Activated T-helper 17 cell treated with anti-CD3 and anti-CD28 coated beads, Interleukin-2, amount 50 U/mL, for 72 hours (primary cell): ENCODE measurements at places on chromosomes 11 and 22.

GRCh38 chr22:36301384-36301828 is 48.5 kb downstream of the APOL1 start:
- peak; percentile 82 for ATAC-seq

GRCh38 chr11:102589047-102589459 is 36.1 kb downstream of the MMP20 start:
- ATAC-seq: peak; percentile 85

GRCh38 chr11:125263268-125263790 is 98.8 kb downstream of the PKNOX2 start:
- ATAC-seq: no peak

- no peak for ATAC-seq
Observed at GRCh38 chr11:20089796-20090653, 70.2 kb downstream of the DBX1 start.

DNA sequence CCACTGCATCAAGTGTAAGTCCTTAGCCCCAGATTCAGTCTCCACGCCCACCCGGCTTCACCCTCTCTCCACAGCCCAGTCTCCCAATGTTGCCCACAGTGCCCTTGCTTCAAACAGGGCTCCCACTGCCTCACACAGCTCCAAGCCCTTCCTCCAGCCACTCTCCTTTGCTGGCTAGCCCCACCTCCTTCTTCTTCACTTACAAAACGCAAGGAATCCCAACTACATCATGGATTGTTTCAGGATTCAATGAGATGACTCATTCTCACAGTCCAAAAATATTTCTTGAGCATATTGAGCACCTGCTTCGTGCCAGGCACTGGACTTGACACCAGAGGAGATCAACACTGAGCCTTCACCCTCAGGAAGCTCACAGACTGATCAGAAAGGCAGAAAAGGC is 533.5 kb downstream of the BUD13 start:
- ATAC-seq: no peak

DNA sequence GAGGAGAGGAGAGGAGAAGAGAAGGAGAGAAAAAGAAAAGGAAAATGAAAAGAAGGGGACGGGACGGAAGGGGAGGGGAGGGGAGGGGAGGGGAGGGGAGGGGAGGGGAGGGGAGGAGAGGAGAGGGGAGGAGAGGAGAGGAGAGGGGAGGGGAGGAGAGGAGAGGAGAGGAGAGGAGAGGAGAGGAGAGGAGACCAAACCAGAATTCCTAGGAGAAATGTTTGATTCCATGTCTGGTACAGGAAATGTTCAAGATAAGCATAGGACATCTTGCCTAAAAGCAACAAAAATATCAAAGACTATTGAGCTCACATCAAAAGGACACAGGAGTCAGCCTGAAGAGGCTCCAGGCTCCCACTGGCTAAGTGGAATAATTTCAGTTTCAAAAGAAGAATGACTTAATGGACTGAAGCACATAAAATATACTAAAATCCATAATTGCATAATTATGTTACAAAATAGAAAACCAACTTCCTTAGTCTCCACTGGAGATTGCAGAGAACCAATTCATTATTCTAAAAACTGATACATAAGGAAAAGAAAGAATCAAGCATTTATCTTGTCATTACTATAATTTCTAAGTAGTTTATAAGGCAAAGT is 101.1 kb upstream of the APOA1 start:
- ATAC-seq: no peak

DNA sequence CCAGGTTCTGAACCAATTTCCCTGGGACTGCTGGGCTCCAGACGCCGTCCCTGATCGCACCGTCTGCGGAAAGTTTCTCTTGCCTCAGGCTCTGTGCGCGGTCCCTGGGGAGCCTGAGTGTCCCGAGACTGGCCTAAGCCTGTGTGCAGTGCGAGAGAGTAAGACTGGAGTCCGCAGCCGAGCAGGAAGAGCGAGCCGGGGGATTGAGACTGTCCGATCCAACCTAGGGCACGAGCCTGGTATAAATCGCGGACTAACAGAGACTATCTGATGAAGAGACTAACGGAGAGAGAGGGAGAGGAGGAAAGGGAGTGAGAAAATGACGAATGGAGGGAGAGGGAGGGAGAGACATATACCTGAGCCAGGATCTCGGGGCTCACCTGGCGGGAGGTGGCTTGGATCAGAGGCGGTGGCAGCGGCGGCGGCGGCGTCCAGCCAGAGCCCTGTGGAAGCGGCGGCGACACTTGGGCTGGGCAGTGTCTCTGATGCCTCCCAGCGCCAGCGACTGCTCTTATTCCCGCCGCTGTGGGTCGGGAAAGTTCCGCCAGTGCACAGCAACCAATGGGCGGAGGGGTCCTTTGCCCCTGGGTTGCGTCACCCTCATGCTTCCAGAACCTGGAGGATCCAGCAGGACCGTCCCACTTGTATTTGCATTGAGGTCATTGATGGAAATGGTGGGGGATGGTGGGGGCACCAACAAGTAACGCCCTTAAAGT is at the start of gene CALCA:
TSS of gene CALCA (minus strand) at position 487 of the 716 bp plus-strand sequence. CDS start 1,159 bp downstream, outside the sequence.
- no peak for ATAC-seq

DNA sequence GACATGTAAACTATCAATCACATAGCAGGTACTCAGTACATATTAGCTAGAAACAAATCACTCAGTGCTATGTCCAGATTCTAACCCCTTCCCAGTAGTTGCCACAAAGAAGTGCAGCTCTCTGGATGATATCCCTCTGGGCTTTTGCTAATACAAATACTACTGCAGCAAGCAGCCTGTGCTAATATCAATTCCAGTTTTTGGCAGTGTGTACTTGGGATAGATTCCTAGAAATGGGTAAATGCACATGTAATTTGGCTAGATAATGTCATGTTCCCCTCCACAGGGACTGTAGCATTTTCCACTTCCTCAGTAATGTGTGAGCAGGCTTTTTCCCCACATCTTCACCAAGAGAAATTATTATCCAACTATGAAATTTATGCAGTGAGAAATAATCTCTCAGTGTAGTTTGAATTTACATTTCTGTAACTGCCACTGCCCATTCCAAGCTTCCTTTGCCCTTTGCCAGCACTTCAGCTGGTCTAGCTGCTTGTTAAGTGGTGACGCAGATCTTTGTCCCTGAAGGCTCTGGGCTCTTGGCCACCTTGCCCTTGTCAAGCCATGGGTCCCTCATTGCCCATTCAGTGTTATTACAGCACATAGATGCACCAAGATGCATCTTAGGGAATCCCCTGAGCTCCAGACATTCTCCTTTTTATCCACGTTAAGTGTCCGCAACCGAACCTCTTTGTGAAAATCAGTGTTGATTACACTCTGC is 107.1 kb upstream of the CLPB start:
- no peak for ATAC-seq

- no peak for ATAC-seq
Observed at GRCh38 chr11:70828593-70829082, 423.7 kb downstream of the SHANK2 start.

GRCh38 chr11:14027525-14027924 is 65.0 kb downstream of the SPON1 start:
- no peak for ATAC-seq

- no peak for ATAC-seq
Observed at GRCh38 chr22:28344918-28345703, 334.5 kb downstream of the TTC28 start.

DNA sequence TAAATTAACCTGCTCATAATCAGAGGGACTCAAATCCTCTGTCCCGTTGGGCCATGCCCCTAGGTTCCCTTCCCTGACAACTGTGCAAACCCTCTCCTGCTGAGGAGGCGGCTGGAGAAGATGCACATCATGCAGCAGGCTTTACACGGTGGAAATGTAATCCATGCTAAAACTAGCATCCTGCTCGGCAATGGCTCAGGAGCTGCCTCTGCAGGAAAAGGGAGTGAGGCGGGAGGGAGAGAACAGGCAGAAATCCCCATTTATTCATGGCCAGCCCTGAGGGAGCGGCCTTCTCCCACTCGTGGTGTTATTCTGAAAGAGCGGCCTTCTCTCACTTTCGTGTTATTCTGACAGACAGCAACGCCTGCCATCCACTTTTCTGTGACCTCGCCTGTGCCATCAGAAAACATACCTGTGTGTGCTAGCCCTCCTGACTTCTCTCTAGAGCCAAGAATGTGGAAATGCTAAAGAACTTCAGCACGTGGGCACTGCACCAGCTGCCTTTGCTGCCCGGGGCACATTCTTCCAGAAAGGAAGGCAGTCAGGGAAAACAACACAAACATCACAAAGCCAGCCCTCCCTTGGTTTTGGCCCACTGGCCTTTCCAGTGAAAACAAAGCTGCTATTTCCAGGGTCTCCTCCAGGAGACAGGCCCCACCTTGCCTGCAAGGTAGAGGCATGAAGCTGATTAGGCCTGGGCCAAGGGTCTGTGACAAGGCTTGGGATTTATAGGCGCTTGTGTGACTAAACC is 62.9 kb upstream of the BID start:
- no peak for ATAC-seq

DNA sequence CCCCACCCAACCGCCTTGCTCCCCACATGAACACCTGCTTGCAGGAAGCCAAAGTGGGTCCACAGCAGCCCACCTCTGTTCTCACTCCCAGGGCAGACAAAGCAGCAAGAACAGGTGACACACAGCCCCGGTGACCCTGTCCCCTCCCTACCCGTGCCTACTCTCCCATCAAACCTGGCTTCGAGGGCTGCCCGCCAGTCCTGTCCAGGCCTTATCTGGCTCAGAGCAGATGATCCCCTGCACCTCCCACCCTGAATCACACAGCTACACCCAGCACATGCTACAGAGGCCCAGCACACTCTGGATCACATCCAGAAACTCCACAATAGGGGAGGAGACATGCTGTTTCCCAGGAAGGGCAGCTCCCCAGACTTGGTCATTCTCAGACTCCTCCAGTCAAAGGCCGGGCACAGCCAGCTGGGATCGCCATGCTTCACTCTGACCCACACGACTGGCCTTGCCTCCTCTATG is 6.2 kb upstream of the RGL4 start:
- ATAC-seq: no peak

GRCh38 chr22:20084547-20085413 is 4.7 kb downstream of the DGCR8 start:
- ATAC-seq: no peak

GRCh38 chr11:121415856-121416255 is 36.3 kb upstream of the SORL1 start:
- ATAC-seq: no peak

DNA sequence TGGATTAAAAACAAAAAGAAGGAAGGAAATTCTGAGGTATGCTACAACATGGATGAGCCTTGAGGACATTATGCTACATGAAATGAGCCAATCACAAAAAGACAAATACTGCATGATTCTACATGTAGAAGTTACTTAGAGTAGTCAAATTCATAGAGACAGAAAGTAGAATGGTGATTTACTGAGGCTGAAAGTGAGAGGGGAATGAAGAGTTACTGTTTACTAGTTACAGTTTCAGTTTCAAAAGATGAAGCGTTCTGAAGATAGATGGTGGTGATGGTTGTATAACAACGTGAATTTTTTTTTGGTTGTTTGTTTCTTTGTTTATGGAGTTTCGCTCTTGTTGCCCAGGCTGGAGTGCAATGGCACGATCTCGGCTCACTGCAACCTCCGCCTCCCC is 9.5 kb downstream of the OR5P2 start:
- ATAC-seq: no peak

DNA sequence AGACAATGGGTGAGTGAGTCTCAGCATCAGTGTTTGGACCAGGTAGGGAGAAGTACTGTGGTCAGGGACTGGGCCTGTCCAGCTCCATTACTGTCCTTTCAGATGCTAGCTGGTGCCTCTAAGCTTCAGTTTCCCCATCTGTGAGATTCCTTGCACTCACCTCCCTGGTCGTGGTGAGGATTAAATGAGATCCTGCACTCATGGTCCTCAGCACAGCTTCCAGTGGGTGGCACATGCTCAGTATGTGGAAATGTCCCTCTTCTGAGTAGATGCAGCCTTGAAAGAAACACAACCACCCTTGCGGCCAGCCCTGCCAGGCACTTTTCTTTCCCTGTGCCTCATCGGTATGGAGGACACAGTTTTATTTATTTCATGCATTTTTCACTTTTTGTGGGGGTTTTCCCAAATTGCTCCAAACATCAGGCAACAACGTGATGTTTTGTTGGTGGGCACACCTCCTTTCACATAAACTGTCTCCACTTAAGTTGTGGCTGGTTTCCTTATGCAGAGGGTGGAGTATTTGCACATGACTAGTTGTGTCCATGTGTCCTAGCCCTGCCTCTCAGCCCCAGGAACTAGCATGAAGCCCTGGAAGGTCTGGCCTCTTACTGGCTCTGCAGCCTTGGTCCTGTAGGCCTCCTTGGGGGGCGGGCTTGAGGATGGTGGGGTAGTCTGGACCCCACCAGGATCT is 1.1 kb downstream of the LZTR1 start:
- ATAC-seq: no peak

DNA sequence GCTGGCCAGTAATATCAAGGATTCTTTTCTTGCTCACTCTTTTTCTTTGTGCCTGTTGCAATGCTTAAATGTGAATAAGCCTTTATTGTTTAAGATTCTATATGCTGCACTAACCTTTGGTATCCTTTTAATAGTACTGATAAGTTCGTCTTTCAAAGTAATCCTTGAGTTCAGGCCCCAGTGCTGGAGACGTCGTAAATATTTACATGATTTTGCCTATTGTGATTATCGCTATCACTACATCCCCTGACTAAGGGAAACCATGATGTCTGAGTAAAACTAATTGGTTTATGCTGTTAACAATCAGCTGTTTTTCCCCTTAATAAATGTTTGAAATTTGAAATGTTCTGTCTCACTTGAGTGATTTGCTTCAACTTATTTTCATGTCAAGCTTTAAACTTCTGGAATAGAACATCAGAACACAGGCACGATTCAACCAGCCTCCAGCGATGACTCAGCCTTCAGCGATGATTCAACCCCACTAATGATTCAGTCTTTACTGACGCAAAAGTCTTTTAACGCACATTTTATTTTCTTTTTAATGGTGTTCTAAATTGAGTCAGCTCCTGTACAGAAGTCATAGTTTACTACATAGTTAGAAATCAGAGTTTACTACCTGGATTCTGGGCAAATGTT is 3.9 kb downstream of the HTATIP2 start:
- peak; percentile 83 for ATAC-seq

GRCh38 chr11:64742087-64742888 is 1.7 kb downstream of the RASGRP2 start:
- peak; percentile 35 for ATAC-seq

DNA sequence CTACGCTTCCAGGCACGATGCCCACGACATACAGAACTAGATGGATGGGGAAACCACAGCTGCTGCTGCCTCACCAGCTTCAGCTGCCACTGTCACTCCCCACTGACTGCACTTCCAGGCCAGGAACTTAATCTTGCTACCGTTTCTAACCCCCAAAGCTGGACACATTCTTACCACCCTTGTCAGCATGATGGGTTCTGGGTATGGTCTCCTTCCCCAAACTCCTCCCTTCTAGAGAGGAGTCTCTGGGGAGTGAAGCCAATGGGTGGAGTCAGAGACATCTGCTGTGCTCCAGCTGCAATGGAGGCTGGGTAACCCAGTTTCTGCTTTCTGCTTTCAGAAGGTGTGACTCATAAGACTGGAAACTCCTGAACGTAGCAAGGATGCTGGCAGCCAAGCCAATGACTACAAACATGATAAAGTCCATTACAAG is 87.0 kb upstream of the THY1 start:
- peak; percentile 95 for ATAC-seq

GRCh38 chr11:66844496-66845142 is 1.4 kb downstream of the RCE1 start:
- ATAC-seq: no peak

- ATAC-seq: peak; percentile 82
Observed at GRCh38 chr22:37330200-37331033, 48.1 kb downstream of the CYTH4 start.
